ENCODE measurements at places on chromosomes 3 and 15.

DNA sequence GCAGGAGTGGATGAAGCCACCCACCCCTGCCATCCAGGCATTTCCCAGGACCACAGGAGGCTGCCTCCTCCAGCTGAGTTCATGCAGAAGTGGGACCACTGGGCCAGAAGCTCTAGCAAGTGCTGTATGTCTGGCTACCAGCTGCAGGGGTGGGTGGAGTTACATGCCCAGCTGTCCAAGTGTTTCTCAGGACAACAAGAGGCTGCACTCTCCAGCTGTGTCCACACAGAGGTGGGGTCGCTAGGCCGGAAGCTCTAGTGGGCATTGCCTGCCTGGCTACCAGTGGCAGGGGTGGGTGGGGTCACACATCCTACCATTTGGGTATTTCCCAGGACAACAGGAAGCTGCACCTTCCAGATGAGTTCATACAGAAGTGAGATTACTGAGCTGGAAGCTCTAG is 234.0 kb upstream of the PPP2R3A start:
- no peak for DNase-seq

GRCh38 chr3:71568207-71568606 is 15.3 kb downstream of the FOXP1 start:
- DNase-seq = no peak

DNA sequence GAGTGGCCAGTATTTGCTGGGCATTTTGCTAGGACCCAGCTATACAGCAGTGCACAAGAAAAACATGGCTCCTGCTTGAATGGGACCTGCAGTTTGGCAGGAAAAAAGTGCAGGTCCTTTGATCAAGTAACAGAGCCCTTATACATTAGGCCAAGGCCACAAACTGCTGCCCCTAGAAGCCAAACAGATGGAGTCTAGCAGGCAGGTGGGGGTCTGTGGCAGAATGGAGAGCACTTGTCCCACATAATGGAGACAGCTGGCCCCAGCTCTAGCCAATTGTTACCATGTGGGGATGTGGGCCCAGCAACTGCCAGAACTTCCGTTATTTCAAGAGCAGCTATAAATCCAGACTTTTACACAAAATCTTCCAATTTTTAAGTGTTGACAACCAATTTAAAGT is 79.3 kb downstream of the SHQ1 start:
- DNase-seq = no peak

DNA sequence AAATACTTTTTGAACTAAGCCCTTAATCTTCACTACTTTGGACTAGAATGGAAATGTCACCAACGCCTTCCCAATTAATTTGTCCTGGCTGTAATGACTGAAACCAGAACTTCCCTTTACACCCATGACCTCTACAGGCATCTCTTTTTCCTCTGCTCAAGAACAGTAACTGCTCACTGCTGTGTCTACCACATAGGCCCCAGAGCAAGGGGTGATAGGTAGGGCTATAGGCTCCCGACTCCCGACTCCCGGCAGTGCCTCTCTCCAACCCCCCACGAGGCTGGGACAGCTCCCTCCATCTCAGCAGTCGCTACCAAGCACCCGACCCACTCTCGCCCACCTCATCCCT is 384 bp upstream of the LEKR1 start:
- no peak for DNase-seq

DNA sequence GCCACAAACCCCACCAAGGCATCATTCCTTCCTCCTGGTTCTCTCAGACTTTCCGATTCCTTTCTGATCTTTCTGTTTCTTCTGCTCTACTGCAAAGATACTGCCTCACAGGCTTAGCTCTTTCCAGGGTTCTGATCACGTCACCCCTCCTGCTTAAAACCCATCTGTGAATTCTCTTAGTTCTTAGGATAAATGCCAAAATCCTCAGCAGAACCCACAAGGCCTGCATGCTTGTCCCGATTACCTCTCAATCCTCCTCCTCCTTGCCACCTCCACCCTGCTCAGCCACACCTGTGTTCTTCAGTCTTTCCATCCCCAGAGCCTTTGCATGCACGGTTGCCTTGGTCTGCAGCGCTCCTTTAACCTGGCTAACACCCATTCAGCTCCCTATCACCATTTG is 84.0 kb downstream of the SRGAP3 start:
- no peak for DNase-seq

GRCh38 chr15:64046421-64047153 is at the start of gene DAPK2:
TSS of gene DAPK2 (minus strand) at chr15:64046485. CDS start at chr15:64040261, 6,224 bp downstream.
- peak; percentile 89 for DNase-seq

- DNase-seq = no peak
Observed at GRCh38 chr15:63531586-63531985, 27.2 kb downstream of the USP3 start.

DNA sequence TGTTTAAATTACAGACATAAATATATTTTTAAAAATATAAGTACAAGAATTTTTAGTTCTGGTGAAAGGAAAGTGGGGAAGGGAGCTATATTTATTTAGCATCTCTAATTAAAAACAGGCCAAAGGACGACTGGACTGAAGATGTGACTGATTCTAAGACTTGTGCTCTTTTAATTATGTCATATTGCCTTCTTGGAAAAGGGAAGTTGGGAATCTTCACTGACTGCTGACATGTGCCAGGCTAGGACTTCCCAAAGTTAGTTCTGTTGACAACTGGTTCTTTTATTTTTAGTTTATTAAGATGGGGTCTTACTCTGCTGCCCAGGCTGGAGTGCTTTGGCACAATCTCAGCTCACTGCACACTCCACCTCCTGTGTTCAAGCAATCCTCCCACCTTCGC is 13.5 kb downstream of the CNOT10 start:
- DNase-seq = no peak

- DNase-seq = no peak
Observed at GRCh38 chr3:124149081-124149480, 157.2 kb upstream of the ROPN1 start.

DNA sequence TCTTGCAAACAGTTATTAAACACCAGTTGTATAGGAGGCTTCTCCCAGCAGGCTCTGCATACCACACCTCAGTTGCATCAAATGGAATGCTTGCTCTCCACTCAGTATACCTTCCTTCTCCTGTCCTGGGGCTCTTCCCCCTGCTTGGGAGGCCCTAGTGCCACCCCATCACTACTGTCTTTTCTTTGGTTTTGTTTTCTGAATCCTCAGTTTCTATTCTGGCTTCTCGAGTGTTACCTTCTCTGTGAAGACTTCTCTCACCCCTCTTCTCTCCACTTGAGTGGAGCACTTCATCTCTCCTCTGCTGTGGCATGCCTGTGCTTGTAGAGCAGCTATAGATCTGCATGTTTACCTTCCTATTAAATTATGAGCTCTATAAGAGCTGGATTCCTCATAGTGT is 75.7 kb upstream of the TPRG1 start:
- no peak for DNase-seq

Measured in neural progenitor cell (in vitro differentiated cells).